ENCODE measurements at places on chromosomes 16 and 17.

DNA sequence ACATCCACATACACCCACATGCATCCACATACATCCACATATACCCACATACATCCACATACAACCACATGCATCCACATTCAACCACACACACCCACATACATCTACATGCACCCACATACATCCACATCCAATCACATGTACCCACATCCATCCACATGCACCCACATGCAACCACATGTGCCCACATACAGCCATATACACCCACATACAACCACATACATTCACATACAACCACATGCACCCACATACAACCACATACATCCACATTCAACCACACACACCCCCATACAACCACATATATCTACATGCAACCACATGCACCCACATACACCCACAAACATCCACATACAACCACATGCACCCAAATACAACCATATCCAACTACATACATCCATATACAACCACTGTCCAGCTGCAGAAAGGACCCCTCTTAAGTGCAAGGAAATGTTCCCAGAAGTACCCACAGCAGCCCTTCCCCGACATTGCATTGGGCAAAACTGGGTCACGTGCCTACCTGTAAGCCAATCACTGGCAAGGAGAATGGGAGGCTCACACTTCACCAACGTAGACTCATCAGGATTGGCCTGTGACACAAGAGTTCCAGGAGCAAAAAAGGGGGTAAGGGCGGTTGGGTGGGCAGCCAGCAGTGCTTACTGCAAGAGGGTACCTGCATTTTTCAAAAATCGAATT, 18.1 kb downstream of the CALB2 start:
- no peak for DNase-seq

DNA sequence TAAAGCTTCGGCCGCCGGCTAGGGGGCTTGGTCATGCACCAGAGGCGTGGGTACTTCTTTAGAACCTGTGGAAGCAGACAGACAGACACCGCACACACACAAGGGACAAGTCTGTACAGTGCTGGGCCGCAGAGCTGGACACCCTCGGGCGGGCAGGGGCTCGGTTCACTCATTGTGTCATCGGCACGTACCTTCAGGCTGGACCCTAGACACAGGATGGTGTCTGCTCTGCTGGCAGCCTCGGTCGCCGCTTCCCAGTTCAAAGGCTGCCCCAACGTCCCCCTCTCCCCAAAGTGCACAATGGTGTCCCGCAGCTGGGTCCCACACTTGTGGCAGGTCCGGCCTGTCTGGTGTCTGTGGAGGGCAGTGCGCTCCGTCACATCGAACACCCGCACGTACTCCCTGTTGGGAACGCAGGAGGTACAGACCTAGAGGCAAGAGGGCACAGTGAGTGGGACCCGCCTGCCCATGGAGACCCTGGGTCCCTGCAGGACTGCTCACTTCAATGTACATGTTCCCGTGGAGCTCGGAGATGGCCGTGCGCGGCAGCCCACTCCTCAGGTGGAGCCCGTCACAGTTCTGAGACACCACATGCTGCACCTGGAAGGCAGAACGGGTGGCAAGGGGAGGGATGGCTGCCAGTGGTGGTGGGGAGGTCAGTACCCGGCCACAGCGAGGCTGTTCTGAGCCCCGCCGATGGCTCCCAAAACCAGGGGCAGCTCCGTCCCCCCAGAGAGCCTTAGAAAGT, 3.1 kb upstream of the PCYT2 start:
- DNase-seq, result no peak

DNA sequence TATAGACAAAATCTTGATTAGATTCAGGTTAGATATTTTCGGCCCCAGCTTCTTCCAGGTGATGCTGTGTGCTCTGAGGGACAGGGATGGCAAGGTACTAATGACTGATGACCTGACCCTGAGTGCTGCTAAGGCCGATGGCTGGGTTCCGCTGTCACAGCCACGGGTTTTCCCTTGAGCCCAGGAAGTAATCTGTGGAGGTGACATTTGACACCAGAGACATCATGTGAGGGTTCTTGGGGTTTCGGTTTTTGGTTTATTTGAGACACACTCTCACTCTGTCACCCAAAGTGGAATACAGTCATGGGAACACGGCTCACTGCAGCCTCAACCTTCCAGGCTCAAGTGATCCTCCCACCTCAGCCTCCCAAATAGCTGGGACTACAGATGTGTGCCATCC, 9.8 kb downstream of the OTOP3 start:
- no peak for DNase-seq

DNA sequence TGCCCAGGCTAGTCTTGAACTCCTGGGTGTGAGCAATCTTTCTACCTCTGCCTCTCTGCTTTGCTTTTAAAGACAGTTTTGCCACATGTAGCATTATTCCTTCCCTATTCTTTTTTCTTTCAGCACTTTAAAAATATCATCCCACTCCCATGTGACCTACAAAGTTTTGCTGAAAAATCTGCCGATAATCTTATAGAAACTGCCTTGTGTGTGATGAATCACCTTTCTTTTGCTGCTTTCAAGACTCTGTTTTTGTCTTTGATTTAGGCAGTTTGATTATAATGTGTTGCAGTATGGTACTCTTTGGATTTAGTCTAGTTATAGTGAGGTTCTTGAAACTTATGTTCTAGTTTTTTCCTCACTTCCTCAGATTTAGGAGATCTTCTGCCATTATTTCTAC, 142.0 kb upstream of the KIF2B start:
- DNase-seq, result no peak

GRCh38 chr16:89172528-89173173, 1.1 kb downstream of the CDH15 start:
- no peak for DNase-seq

DNA sequence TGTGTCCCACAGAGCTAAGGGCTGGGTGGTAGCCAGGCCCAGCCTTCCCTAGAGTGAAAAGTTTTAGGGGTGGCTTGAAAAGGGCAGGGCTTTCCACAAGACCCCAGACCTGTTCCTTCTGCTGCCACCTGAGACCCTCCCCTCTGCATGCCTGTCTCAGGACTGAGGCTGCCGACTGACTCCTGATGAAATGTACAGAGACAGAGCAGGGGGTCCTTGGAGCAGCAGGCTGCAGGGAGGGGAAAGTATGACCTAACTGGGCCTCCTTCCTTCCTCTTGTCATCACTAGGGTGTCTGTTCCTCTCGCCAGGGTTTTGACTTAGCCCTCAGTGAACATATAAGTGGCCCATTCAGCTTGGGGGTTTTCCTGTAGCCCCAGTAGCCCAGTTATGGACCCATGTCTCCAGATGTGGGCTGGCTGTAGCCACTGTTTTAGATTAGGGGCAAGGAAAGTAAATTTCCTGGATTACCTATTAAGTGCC, 14.9 kb upstream of the NFATC3 start:
- no peak for DNase-seq

DNA sequence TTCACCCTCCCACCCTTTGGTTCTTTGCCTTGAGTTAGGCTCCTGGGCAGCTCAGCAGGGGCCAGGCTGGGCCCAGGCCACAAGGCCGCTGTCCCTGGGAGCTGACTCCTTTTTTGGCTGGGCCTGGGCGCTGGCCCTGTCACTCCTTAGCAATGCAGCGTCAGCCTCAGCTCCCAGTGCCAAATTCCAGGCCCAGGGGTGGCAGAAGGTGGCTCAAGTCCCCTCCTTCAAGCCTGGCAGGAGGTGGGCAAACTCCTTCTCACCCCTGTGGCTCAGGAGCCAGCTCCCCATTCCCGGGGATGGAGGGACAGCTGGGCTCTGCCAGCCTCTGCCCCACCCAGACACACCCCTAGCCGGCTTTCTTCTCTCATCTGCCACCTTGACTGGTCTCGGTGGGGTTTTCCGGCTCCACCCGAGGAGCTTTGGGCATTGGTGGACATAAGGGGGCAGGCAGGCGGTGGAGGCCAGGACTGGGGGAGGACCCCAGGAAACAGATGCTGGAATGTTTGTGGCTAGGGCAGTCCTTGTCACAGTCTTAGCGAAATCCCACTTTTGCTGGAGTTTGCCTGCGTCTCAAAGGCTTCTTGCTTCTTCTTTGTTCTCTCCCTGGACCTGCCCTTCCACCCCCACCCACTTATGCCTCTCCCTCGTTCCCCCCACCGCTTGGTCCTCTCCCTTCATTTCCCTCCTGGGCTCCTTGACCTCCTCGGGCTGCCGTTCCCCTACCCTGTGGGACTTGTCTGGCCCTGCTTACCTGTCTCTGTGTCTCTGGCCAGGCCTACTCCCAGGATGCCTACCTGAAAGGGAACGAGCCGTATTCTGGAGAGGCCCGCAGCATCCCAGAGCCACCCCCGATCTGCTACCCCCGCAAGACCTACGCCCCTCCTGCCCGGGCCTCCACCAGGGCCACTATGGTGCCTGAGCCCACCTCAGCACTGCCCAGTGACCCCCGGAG, 37.4 kb downstream of the ARHGAP23 start:
- no peak for DNase-seq

DNA sequence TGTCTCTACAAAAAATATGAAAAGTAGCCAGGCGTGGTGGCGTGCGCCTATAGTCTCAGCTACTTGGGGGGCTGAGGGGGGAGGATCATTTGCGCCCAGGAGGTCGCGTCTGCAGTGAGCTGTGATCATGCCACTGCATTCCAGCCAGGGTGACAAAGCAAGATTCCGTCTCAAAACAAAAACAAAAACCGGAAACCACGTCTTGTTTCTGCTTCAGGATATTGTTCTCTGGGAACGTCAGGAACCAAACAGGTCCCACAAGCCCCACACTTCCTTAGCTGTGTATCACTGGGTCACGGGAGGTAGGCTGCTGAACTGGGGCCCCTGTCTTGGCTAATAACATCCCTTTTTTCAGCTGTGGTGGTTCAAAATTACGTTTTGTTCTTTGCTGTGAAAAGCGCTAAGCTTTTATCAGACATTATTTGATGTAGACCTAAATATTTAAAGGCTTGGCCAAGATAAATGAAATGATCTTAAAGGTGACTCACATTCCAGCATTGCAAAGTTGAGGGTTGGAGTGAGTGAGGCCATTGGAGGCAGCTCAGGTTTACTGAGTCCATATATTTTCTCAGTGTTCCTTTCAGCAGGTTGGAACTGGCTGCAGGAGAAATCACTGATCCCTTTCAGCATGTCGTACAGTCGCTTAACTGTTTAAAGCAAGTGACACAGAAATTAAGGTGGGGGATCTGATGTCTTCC, 16.4 kb upstream of the SEC14L1 start:
- no peak for DNase-seq

- no peak for DNase-seq
Observed at GRCh38 chr16:87528690-87529579, 36.1 kb upstream of the ZCCHC14 start.
